Cortex of kidney (tissue), 1 donor: ENCODE measurements at places on chromosomes 2 and 18.

- no peak for DNase-seq
Measured at GRCh38 chr2:60808330-60808801, 52.3 kb downstream of the PAPOLG start.

GRCh38 chr2:39431592-39432316, 5.3 kb downstream of the MAP4K3 start:
- DNase-seq, result no peak

GRCh38 chr18:36406805-36407204, 109.3 kb downstream of the FHOD3 start:
- DNase-seq, result no peak

DNA sequence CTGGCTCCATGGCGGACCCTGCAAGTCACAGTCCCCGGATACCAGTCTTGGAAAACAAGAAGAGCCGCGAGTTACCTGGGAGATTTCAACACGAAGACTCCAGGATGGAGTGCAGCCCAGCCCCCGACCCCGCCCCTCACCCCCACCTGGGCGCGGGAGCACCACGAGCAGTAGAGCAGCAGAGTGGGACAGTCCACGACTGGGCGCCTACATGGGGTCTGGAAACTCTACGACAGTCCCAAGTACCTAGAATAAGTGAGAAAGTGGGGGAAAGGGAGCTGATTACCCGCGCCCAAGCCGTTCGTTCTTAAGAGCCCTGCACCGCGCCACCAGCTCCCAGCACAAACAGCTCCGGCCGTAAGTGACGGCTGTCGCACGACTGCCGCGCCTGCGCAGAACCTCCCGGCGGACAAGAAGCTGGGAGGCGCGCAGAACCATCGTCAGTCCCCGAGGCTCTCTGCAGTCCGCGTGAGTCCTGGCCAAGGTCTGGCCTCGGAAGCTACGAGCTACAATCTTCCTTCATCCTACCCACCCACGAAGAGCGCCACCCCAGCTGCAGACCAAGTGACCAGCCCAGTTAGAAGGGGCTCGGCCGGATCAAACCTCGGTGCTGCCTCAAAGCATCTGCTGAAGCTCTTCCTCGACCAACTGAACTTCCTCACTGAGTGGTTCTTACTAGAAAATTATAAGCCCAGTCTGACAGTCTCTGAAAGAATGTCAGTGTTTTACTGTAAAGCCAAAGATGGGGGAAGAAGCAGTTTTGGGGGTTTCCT, at the start of gene DPY30:
Gene DPY30, minus strand, starts transcription at position 359 of the 773 bp plus-strand sequence. Its CDS starts 349 bp downstream, at position 10.
- DNase-seq, result no peak

- DNase-seq, result no peak
Measured at GRCh38 chr2:183010112-183010511, 28.1 kb downstream of the NCKAP1 start.

DNA sequence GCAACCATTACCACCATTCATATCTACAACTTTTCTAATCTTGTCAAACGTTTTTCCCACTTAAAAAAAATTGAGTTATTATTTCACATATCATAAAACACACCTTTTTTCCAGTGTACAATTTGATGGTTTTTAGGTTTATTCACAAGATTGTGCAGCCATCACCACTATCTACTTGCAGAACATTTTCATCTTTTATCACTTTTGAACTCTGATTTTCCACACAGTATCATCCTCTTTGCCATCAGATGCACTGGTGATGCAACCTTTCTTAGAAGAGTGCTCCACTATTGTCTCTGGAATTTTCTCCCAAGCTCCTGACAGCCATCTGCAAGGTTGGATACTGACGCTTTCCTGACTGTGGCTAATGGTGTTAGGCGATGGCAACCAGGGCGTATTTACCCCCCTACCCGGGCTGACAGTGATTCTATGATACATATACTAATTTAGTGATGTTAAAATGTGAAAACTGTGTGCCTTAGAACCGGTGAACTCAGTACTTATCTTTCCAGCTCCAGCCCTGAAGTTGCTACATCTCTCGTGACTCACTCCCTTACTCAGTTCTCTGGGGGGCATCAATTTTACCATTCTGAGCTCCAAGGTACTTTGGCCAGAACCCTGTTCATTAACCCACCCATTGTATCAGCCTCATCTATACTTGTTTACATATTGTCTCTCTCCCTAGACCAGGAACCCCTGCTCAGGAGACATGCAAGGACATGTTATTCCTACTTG, 105.4 kb upstream of the SPRED2 start:
- no peak for DNase-seq

- DNase-seq, result no peak
Measured at GRCh38 chr2:209348433-209348832, 75.4 kb upstream of the MAP2 start.

DNA sequence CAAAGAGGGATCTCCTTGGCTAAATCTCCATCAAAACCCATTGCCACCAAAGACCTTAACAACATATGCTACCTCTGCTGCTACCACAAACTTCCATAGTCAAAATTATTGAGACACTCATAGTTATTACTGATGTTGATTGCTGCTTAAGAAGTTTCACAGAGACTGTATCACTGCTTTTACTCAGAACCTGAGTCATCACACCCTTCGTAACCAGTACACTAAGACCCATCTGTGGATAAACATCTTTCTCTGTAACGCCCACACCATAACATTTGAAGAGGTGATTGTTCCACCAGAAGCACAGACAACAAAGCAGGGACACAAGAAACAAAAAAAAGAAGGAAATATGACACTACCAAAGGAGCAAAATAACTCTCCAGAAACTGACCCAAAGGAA, 1563.1 kb downstream of the LRP1B start:
- no peak for DNase-seq

DNA sequence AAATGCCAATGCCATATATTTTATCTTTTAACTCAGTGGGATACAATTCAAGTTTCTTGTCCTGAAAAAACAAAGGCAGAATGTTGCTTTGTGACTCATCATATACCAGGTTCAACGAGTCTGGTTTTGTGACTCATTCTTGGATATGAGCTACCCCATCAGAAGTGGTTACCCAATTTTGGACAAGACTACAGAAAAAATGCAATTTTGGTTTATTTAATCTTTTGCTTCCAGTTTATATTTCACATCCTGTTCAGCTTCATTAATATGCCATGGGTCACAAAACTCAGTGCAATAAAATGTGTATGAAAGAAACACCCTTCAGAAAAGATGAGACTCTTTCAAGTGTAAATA, 25.0 kb downstream of the FN1 start:
- DNase-seq, result no peak

DNA sequence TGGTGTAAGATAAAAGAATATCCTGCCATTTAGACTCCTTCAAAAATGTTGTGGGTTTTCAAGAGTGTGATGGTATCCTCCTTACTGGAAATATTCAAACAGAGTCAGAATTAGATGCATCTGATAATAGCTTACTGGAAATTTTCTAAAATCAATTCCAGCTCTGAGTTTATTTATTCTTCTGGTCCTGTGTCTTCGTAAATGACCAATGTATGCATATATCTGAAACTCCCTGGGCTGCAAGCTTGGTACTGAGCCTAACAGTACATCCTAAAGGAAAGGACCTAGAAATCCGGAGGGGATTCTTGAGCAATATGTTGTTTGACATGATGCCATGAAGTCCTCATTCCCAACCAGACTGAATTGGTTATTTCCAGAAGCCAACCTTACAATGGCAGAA, 130.4 kb downstream of the KCNE4 start:
- DNase-seq, result no peak

DNA sequence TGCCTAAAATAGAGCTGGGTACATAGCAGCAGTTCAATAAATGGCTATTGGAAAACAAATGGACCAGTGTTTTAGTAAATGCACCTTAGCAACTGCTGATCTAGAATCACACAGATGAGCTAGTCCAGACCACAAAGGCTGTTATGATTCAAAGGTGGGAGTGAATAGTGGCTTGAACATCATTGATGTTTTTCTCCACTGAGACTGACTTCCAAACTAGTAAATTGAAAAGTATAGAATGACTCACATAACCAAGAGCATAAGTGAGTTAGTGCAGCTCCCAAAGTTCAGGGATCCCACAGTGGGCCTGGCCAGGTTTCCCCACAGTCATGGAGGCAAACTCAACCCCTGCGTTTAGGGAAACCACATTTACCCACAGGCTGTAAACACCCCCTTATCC, 106.7 kb upstream of the YPEL5 start:
- no peak for DNase-seq

DNA sequence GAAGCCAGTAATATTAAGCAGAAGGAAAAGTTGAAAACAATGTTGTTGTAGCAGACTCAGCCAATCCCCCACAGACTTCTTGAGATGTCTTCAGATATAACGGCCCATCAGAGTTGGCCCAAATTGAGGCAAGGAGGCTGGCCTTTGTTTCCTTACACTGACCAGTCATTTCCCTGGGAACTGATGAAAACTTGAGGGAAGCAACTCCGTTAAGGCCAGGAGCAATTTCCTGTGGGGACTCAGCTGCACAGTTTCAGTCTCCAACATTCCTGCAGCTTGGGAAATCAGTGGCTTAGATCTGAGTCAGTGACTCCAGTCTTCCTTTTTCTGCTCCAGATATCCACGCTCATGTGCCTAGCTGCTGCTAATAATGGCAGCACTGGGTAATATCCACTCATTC, 75.7 kb downstream of the FTCDNL1 start:
- no peak for DNase-seq

DNA sequence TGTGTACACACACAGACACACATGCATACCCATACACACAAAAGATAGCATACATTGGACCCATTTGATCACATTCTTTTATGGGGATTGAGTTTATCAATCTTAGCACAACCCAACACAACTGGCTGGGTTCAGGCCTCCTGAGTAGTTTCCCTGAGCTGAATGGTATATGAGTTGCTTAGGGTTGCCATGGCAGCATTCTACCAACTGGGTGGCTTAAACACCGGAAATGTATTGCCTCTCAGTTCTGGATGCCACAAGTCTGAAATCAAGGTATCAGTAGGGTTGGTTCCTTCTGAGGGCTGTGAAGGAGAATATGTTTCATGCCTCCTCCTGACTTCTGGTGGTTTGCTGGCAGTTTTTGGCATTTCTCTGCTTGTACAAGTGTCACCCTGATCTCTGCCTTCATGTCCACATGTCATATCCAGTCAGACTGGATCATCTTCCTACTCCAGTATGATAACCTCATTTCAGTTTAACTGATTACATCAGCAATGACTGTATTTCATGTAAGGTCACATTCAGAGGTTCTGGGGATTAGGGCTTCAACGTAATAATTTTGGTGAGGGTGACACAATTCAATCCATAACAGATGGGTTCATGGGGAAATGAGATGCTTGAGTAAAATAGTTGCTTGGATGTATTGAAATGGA, 212.7 kb downstream of the KCNE4 start:
- DNase-seq, result no peak

DNA sequence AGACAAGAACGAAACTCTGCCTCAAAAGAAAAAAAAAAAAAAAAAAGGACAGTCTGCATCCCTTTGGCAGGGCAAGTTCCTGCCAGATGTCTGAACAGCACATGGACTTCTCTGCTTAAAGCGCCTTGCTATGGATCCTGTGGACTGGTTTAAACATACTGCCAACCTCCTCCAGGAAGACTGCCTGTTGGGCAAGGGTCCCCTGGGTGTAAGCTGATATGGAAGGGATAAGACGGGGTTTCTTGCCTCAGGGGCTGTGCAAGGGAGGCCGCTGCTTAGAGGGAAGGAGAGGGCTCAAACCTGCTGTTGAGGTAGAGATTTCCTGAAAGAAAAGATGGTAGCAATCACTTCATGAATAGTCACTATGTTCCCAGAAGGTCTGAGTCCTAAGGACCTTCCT, 22.2 kb downstream of the SKA1 start:
- DNase-seq, result no peak

DNA sequence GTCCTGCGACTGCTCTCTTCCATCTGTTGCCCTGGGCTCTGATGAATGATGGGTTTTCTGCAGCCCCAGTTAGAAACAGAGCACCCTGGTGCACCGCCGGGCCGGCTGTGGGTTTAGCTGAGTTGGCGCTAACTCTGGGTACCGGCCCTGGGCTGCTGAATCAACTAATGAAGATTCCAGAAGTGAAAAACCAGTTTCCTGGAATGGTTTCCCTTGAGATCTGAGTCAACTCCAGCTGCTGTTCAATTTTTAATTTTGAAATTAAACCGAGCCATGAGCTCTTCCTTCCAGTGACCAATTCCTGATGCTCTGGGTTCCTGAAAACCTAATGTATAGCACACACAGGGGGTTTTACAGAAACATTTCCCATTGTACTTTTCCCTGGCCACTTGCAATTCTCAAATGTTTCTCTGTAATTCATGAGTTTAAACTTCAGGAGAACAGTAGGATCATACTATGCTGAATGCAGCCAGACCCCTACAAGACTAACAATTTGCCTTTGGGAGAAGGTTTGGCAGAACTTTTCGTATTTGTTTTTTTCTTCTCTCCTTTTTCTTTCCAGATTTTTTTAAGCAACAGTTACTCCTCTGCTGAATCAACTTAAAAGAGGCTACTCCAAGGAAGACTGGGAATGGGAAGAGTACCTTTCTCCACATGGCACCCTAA, 5.5 kb downstream of the COL6A3 start:
- DNase-seq, result no peak

DNA sequence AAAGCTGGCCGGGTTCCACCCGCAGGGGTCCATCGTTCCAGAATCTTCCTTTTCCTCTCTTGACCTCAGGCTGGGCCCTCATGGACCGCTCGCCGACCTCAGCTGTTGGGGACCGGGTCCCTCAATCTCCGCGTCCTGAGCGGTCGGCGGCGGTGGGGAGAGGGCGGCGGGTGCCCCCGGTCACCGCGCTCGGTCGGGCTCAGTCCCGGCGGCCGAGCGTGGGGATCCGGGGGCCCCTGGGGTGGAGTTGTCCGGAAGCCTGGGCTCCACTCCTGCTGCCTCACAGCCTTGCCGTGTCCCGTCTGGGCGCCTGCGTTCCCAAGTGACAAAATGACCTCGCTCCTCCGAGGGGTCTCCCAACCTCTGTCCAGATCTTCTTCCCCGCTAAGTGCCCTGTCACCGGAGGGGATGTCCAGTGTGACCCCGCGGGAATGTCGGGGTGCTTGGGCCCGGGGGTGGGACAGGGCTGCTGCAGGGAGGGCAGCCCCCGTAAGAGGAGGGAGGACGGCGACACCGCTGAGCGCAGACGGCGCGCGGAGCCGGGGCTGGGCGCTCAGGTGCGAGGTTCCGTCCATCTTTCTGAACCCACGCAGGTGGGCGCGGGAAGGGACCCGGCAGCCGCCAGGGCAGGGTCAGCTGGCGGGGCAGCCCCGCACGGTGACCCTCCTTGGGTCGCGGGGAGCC, 16.0 kb upstream of the E2F6 start:
- DNase-seq, result no peak
